ENCODE measurements at places on chromosomes 1 and 21.

DNA sequence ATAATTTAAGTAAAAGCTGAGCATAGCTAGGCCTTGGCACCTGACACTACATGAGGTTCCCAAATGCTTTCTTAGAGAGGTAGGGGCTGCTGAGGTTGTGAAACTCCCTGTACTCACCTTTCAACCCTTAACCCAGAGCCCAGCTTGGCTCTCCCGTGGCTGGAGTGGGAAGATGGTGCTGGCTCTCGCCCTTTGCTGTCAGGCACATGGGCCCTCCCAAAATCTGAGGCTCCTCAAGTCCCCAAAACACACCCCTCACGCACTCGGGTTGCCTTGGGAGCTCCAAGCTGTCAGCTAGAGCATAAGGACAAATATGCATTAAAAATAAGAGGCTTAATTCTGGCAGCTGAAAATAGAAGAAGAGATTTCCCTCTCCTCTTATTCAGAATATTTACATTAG is 46.7 kb upstream of the PLPPR4 start:
- no peak for DNase-seq

- DNase-seq = no peak
These were observed 306.4 kb downstream of the HHAT start for GRCh38 chr1:210635108-210635507.

DNA sequence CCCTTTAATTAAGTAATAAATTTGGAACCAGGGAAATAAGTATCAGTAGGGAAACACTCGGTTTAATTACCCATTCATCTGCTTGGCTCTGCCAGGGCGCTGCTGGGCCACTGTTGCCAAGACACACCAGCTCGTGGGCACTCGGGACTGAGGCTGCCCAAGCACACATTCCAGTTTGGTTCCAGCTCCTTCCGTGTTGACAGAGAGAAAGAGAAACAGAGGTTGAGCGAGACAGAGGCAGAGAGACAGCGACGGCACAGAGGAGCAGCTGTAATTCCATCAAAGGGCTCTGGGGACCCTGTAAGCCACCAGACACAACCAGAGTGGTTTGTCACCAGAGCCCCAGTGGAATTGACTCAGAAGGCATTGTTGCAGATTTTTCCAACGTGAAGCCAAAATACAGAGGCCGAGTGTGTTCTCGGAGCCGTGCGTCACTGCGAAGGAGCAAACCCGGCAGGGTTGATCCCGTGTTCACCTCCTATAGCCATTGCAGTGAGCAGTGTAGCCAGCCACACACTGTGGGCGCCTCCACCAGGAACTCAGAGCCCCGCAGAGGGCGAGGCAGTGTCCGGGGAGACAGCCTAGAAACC is 33.5 kb downstream of the SYF2 start:
- no peak for DNase-seq

- peak; percentile 37 for DNase-seq
These were observed 2.4 kb downstream of the SSBP3 start for GRCh38 chr1:54403808-54404261.

- no peak for DNase-seq
These were observed 99.2 kb downstream of the LHX8 start for GRCh38 chr1:75233302-75233929.
